ENCODE measurements at places on chromosomes 4 and X. TPM values are rescaled to one million over a fixed set of nuclear protein-coding genes. Genes with fewer than 3 reads are reported as not detected.

DNA sequence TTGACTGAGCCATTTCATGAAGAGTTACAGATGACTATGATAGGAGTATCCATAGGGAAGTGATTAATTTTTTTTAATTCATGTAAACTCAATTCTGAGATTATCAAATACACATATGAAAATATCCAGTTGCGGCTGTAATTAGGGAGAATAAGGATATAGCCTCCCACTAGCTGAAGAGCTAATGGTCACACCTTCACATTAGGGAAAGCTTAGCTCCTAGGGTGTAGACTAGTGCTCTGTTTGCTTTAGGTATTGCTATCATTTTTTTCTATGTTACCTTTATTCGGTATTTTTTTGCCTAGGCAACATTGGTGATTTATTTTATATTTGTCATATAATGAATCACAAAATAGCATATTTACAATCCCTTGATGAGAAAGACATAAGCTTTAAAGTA lies 39.6 kb upstream of the EPGN start:
- H3K4me1 ChIP-seq: no peaks in the 10 kb centered on the region
- no peak for DNase-seq
- H3K27me3 ChIP-seq: no peaks in the 10 kb centered on the region
- no peaks in the 10 kb centered on the region for H3K36me3 ChIP-seq
- no peak overlapping the region for H3K4me3 ChIP-seq
- H3K27ac ChIP-seq: no peak overlapping the region

DNA sequence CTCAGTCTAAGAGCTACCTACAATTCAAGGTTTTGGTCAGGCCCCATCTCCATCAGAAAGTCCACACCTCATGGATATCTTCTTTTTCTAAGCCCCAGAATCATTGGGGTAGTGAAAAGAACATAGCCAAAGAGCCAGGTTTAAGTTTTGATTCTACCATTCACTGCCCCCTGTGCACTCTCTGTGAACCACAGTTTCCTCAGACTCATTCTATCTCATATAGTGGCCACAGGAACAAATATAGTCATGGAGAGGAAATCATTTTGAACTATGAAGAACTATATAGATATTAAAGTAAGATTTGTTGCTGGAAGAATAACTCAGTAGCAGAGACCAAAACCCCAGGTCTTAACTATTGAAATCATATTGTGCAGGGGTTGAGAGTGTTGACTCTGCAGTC lies 3.3 kb downstream of the SYTL5 start:
- H3K27ac ChIP-seq: no peak overlapping the region
- H3K4me1 ChIP-seq: no peaks in the 10 kb centered on the region
- H3K27me3 ChIP-seq: peaks cover 2% of the 10 kb centered on the region
- no peak overlapping the region for H3K4me3 ChIP-seq
- DNase-seq: no peak

- H3K4me3 ChIP-seq: no peak overlapping the region
- H3K27ac ChIP-seq: no peak overlapping the region
- peaks cover 19% of the 10 kb centered on the region for H3K36me3 ChIP-seq
- peaks cover 5% of the 10 kb centered on the region for H3K4me1 ChIP-seq
These were observed 23.2 kb upstream of the AASDH start for GRCh38 chr4:56410247-56411062.

DNA sequence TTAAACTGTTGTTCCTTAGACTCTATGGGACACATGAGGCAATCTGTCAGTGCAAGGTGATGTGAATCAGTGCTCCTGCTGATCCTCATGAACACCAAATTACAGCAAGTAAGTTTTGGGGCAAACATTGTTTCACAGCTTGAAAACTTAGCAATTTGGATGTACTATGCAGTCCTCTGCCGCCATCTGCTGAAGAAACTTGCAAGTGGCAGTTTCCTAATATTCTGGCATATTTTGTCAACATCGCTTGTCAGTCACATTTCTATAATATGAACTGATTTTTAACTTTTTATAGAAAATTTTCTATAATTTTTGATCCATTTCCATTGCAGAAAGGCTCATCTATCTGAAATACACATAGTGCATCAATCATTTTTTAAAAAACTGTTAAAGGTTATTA lies 56.3 kb downstream of the ZAR1 start:
- H3K27ac ChIP-seq: no peak overlapping the region
- H3K27me3 ChIP-seq: no peaks in the 10 kb centered on the region
- no peak overlapping the region for H3K4me3 ChIP-seq
- H3K36me3 ChIP-seq: no peaks in the 10 kb centered on the region

GRCh38 chrX:40266490-40267333 lies 169.0 kb upstream of the BCOR start:
- H3K4me1 ChIP-seq: peaks cover 6% of the 10 kb centered on the region
- H3K27me3 ChIP-seq: no peaks in the 10 kb centered on the region
- DNase-seq: peak; percentile 42
- no peaks in the 10 kb centered on the region for H3K36me3 ChIP-seq

The FAM241A gene
- total RNA-seq: 3.2 TPM

The MAGIX gene
- 0.96 TPM for total RNA-seq

The USP51 gene
- 4.6 TPM for total RNA-seq
